ENCODE measurements at places on chromosomes 6 and 20.

DNA sequence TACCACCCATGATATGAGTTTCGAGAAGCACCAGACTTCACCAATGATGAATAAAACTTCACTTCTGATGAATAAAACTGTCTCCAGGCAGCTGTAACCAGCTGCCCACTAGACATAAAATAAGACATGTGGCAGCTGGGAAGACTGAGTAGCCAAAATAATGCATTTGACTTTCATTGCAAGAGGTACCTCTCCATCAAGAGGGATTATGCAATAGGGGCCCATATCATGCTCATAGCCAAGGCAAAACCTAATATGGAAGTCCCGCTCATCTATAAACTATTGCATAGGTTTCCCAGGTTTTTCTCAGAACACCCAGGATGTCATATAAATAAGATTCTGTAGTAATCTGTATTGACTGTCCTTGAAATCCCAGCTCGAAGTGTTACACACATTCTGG, 155.5 kb downstream of the SIM1 start:
- DNase-seq: no peak

GRCh38 chr20:37839432-37839827, 63.5 kb upstream of the VSTM2L start:
- no peak for DNase-seq

GRCh38 chr6:82144852-82145340, 102.6 kb downstream of the IBTK start:
- DNase-seq: no peak

- no peak for DNase-seq
Observed at GRCh38 chr20:34850969-34851368, 21.7 kb downstream of the GGT7 start.

- DNase-seq: no peak
Observed at GRCh38 chr6:63347599-63347998, 27.8 kb upstream of the LGSN start.

- DNase-seq: no peak
Observed at GRCh38 chr6:42210551-42210950, 7.1 kb downstream of the MRPS10 start.

Measured in activated T-helper 9 cell treated with anti-CD3 and anti-CD28 coated beads, Interleukin-2, amount 50 U/mL, for 16 hours (primary cell).